Left forelimb (tissue), 1 donor: ENCODE measurements at places on chromosomes 1 and 21.

DNA sequence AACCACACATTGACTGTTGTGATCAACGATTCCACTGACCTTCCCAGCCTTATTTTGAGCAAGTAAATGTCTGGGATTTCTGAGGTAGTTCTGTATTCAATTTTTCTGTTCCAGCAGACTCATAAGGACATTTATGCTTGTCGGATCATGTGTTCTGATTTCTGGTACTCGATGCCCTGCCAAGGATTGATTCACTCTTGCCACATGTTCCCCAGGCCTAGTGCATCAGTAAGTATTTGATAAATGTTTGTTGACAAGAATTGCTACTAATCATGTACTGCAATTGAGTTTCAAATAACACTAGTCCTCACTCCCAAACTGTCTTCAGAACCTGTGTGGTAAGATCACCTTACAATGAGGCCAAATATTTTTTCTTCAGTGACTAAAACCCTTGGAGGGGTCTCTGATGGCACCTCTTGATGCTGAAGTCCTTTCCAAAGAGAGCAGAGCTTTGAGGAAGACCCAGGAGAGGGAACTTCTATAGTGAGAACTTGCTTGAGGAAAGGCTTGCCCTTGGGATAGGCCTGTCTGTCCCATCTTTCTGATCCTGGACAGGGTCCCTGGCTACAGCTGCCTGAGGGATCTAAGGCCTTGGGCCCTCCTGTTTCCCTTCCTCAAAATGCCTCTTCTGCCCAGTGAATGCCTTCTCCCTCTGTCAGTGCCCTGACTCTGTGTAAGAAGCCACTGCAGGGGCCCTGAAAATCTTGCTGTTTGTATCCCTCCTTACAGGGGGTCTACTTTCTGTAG lies 115.8 kb upstream of the FAM78B start:
- no peak for DNase-seq

DNA sequence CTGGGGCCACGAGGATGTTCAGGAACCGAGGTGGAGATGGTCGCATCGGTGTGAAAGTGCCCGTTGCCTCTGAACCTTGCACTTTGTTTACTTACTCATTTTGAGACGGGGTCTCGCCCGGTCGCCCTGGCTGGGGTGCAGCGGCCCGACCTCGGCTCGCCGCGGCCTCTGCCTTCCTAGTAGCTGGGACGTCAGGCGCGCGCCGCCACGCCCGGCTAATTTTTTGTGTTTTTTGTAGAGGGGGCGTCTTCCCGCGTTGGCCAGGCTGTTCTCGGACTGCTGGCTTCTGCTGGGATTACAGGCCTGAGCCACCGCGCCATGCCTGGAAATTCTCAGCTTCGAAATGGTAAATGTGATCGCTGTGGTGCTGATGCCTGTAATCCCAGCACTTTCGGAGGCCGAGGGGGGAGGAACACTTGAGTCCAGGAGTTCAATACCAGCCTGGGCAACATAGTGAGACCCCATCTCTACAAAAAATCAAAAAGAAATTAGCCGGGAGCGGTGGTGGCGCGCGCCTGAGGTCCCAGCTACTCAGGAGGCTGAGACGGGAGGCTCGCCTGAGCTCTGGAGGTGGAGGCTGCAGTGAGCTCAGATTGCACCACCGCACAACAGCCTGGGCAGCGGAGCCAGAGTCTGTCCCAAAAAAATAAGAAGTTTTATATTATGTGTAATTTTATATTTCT lies 684 bp upstream of the MRPL20 start:
- no peak for DNase-seq

- peak; percentile 20 for DNase-seq
Measured at GRCh38 chr1:13550663-13551062, 33.0 kb upstream of the PDPN start.

GRCh38 chr21:42093991-42094421 lies 22.9 kb downstream of the UMODL1 start:
- DNase-seq = no peak

GRCh38 chr1:228540161-228540917 lies 53.2 kb downstream of the RNF187 start:
- DNase-seq = no peak

DNA sequence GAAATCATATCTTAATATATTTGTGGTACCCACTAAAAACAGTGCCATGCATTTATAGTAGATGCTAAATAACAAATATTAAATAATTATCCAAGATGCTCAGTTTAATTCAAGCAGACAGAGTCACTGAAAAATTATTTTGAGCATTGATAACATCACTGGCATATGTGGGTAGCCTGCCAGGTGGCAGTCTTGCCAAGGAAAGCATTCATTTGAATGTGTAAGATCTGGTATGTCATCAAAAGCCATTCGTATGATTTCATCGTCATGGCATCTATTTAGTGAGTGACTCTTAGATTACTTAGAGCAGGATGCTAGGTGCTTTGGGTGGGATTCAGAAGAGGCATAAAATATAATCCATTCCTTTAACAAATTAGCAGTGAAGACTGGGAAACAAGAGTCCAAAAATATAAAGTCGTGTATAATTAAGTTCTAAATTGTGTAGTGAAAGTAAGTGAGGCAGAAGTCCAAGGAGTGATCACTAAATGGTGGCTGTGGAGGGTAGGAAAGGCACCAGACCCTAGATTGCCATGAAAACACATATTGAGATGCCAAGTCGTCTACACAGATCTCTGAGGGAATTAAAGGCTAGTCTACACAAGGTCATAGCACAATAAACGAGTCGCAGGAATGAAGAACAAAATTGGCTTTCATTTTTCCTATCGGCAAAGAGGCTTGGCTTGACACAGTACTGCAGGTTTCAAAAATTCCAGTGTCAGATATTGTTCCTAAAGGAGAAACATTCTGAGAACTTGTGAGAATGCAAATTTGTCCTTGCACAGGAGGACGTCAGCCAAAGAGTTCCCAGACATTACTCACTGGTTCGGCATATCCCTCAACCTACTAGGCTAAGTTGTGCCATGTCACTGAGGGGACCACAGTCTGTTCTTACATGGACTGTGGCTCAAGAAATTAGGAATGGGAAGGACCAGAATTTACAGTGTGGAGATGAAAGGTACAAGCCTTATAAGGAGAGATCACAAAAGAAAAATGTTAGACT lies 130.8 kb downstream of the LYPLAL1 start:
- DNase-seq = no peak

GRCh38 chr1:171754971-171755370 lies 13.1 kb upstream of the VAMP4 start:
- DNase-seq = no peak

DNA sequence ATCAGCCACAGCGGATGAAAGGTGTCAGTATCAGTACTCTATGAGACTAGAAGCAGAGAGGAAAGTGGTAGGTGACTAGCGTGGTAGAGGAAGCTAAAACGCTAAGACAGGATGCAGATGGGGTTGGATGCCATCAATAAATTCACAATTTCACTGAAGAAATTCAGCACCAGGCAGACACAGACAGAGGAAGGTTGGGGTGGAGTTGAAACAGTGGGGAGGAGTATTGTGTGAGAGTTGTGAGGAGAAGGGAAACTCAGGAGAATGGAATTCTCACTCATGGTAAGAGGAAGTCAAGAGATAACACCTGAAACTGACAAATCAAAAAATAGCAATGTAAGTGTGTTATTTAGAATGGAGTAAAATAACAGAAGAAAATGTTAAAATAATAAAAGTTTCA lies 208.5 kb upstream of the DAB1 start:
- no peak for DNase-seq

DNA sequence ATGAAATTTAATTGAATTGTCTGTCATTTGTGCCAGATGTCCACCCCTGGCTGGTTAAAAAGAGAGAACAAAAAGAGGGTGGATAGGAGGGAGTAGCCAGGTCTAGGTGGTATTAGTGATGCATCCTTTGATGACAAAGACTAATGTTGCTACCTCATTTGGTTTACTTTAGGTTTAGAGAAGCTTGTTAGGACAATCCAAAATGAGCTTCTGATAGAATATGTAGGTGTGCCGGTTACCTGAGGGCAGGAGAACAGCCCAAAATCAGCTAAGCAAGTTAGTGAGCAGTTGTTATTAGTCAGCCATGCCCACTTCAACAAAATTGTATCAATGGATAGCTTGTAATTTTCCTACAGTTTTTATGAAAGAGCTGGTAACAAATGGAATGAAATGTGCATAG lies 61.4 kb upstream of the PTGS2 start:
- no peak for DNase-seq

GRCh38 chr1:246210756-246211155 lies 296.3 kb downstream of the SMYD3 start:
- DNase-seq = no peak
